ENCODE measurements at places on chromosomes 2 and 18.

DNA sequence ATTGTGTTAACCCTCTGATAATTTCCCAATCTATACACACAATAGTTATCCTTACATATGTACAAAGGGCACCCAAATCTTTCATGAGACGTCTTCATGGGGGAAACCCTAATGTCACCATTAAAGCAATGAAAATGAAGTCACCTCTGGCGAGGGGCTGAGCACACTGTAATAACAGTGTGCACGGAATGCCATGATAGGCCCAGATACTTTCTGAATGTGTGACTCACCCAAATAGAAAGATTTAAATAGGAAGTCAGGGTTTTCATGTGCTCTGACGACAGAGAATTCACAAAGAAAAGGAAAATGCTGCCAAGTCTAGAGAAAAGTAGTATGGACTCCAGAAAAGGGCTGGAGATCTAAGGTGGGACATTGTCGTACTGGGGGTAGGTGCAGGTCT lies 128.3 kb downstream of the SATB2 start:
- no peak for DNase-seq

GRCh38 chr2:34545486-34546136 lies 946.5 kb upstream of the FAM98A start:
- no peak for DNase-seq

GRCh38 chr2:116413659-116414058 lies 1400.8 kb upstream of the DDX18 start:
- DNase-seq, result no peak

- DNase-seq, result no peak
Observed at GRCh38 chr2:25306777-25307368, 34.9 kb downstream of the DNMT3A start.

Data from stimulated activated CD8-positive, alpha-beta memory T cell treated with anti-CD3 and anti-CD28 coated beads, Interleukin-4, amount 100 ng/mL, for 1 hour (primary cell).